ENCODE measurements at places on chromosomes 7 and 10. TPM values are rescaled to one million over a fixed set of nuclear protein-coding genes. Genes with fewer than 3 reads are reported as not detected.

Gene ADCYAP1R1
- not detected for total RNA-seq

Gene C10orf62
- 0.27 TPM for total RNA-seq

Gene ICA1
- total RNA-seq = 24.7 TPM

Gene HTR5A
- total RNA-seq = not detected

Gene CCDC172
- total RNA-seq = not detected
